T1000 (cell line): ENCODE measurements at places on chromosomes 3 and 15.

GRCh38 chr3:108130701-108131474 lies 40.1 kb upstream of the CD47 start:
- DNase-seq = no peak

DNA sequence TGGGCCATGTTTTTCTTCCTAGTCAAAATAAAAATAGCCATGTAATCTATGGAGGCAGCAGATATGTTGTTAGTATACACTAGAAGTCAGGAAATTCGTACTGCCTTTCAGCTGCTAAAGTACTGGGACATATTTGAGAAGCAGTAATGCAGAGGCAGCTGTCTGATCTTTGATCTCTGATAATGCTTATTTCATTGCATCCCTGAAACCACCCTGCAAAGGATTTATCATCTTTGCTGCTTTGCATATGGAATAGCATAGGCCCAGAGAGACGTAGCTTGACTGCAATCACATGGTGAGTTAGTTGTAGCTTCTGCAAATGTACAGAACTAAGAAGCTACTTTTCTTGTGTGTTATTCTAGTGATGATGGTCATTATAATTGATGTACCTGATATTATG lies 52.4 kb downstream of the RBM6 start:
- no peak for DNase-seq

- no peak for DNase-seq
Observed at GRCh38 chr3:131283862-131284261, 97.7 kb upstream of the NUDT16 start.

GRCh38 chr3:13069495-13069894 lies 3.7 kb downstream of the IQSEC1 start:
- no peak for DNase-seq

DNA sequence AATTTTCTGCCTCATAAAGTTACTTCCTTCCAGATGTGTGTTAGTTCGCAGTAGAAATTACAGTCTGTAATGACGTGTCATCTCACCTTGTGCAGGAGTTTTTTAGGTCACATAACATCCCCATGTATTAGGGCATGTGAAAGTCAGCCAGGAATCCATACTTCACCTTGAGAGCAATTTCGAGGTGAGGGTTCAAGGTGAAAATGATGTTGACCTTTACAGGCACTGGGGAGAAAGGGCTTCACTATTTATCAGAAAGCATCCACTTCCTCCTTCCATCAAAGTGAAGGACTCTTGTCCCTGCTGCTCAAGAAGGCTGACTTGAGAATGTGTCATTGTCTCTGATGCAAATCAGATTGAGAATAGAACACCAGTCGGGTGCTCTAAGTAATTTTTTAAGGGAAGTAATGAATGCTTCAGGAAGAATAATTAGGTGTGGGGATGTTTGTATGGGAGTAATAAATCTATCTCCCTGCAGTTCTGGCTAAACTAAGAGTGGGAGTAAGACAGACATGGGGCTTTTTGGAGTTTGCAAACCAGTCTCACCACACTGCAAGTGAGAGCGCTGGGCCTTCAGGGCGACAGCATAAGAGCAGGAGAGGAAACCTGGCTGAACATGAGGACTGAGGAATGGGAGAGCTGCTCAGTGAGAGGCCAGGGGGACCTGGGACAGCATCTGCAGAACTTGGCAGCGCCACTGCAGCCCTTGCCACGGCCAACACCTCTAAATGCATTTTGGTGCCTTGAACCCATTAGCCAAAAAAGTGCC lies 85.9 kb upstream of the IL12A start:
- no peak for DNase-seq

DNA sequence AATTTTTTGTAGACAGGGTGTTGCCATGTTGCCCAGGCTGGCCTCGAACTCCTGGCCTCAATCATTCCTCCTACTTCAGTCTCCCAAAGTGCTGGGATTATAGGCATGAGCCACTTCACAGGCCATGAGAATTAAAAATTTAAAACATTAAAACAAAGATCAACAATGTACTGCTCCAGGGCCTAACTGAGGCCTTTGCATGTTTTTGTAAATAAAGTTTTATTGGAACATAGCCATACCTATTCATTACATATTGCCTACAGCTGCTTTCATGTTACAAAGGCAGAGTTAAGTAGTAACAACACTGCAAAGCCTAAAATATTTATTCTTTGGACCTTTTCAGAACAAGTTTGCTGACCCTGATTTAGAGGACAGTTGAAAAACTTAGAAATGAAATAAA lies 9.6 kb downstream of the VPS39 start:
- no peak for DNase-seq
